ENCODE measurements at places on chromosomes 16 and 17. TPM values are rescaled to one million over a fixed set of nuclear protein-coding genes. Genes with fewer than 3 reads are reported as not detected.

Gene ABCA6
- polyA plus RNA-seq = 39.8 TPM

- DNase-seq = peak; percentile 25
Measured at GRCh38 chr16:88065747-88066142, 114.5 kb downstream of the BANP start.

DNA sequence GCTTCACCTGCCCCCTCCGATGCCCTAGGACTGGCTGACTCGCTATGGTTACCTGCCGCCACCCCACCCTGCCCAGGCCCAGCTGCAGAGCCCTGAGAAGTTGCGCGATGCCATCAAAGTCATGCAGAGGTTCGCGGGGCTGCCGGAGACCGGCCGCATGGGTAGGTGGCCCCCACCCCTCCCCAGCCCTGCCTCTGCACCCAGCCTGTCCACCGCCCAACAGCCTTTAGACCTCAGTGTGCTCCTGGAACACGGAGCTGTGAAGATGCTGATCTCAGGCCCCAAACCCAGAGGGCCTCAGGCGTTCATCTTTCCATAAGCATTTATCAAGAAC is 993 bp downstream of the MMP25 start:
- DNase-seq = no peak

GRCh38 chr17:14427900-14428647 is 127.2 kb downstream of the HS3ST3B1 start:
- no peak for DNase-seq

Gene NEUROD2
- polyA plus RNA-seq = not detected

Gene TP53TG3F
- polyA plus RNA-seq = not detected

DNA sequence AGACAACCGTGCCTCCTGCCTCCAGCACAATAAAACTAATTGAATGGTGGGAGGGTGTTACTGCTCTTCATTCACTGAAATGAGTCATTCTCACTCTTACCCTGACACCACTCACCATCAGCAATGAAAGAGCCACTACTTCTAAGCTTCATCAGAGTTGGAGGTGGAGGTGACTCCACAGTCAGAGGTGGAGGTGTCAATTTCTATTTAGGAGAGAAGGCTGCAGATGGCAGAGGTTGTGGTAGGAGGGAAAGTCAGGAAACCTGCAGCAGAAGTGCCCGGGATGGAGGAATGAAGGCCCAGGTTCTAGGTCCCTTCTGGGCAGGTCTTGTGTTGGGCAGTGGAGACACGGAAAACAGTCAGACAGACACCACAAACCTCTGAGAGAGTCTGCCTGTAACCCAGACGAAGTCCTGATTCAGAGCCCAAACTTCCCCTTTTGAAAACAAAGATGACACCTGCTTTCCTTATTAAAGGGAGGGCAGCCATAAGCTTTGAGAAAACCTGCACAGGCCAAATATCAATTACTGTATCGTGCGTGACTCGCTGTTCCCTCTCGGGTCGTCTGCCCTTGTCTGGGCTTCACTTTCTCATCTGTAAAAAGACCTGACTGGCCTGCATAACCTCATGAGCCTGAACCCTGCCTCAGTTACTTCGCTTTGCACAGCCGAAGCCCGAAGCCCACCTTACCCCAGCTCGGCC is 668 bp downstream of the ATPAF2 start:
- DNase-seq = no peak
